ENCODE measurements at places on chromosomes 5 and 9. TPM values are rescaled to one million over a fixed set of nuclear protein-coding genes. Genes with fewer than 3 reads are reported as not detected.

The LCP2 gene
- total RNA-seq = not detected

The FAM78A gene
- 7.0 TPM for total RNA-seq

The CETN3 gene
- 14.0 TPM for total RNA-seq

The PCDHGB3 gene
- 1.8 TPM for total RNA-seq

The ZNF454 gene
- not detected for total RNA-seq

GRCh38 chr9:111613436-111614040 lies 14.1 kb upstream of the PTGR1 start:
- peak; percentile 70 for DNase-seq

DNA sequence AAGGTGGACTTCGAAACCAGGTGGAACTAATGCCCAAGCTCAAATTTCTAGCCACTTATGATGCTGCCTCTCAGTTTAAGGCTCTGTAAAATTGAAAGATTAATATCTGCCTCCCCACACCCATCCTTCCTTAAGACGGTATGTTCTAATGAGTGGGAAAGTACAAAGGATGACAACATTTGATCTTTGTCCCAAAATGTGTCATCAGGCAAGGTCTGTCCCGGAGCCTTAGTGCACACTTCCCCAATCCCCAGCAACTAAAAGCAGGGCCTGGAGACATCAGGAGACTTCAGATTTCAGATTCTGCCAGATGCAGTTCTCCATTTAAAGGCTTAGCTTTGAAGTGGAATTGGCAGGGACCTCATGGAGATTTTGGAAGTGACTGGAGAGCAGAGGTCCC lies 316.5 kb downstream of the ASTN2 start:
- no peak for DNase-seq

GRCh38 chr5:32249668-32250067 lies 63.1 kb downstream of the MTMR12 start:
- DNase-seq = no peak
